Activated CD4-positive, CD25-positive, alpha-beta regulatory T cell (primary cell): ENCODE measurements at places on chromosomes 3 and 15.

DNA sequence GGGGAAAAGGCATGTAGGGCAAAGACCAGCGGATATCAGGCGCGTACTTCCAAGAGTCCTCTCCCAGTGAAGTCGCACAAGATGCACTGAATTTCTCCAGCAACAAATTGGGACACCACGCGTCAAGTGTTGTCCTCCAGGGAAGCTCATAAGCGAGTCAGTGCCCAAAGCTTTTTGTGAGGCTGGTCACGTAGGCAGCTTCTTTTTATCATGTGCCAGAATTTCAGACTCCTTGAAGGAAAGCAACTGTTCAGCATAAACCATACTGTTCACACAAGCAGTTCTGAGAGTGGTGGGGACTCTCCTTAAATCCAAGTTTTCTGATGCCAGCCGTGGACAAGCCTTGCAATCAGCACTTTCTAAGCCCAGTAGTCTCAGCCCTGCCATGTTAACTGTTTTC, 10.1 kb upstream of the FSTL1 start:
- DNase-seq: no peak

GRCh38 chr3:179150610-179151009, 2.5 kb downstream of the PIK3CA start:
- no peak for DNase-seq

DNA sequence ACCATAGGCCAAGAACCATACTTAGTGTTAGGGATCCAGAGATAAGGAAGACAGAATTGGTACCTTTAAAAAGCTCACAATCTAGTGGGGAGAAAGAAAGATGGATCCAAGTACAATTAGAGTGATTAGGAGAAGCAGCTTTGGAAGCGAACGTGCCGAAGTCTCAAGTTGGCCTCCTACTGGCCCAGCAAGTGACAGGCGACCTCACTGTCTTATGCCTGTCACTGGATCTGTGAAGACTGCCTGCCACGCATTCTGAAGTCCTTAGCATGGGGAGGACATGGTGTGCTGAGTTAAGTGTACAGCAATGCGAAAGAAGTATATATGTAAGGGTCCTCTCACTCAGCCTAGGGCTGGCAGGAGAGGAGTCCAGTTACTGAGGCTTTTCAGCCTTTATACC, 141.0 kb downstream of the GABRB3 start:
- DNase-seq: no peak

DNA sequence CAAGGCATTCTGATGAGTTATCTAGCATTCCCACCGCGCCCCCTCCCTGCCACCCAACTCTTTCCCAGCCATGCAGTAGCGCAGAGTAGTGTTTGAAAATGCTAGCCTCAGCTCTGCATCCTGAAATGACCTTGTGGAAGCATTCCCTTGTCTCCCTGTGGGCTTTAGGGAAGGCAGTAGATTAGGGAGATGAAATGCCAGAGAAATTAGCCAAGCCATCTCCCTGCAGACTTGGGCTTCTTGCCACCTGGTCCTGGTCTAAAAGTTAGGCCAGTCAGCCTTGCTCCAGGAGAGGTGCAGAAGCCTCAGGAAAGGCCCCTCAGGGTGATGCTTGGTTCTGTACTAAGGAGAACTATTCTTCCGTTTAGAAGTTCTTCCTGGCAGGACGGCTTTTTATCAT, 231.2 kb downstream of the CACNA2D3 start:
- DNase-seq: no peak

- no peak for DNase-seq
Observed at GRCh38 chr3:14935592-14936345, 11.6 kb upstream of the NR2C2 start.

DNA sequence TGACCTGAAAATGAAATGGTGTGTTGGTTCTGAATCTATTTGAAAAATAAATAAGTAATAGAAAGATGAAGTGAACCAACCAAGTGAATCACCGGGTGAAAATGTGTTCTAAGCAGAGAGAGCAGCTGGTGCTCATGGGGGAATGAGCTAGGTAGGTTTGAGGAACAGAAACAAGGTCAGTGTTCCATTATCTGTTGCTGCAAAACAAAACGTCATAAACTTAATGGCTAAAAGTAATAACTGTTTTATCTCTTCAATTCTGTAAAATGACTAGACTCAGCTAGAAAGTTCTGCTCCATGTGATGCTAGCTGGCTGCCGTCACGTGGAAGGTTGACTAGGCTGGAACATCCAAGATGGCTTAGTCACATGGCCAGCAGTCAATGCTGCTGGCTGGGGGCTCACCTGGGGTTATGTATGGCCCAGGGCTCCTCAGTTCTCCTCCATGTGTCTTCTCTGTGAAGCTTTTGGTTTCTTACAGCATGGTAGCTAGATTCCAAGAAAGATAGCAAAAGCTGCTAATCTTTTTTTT, 13.3 kb upstream of the SH3BP5 start:
- no peak for DNase-seq

DNA sequence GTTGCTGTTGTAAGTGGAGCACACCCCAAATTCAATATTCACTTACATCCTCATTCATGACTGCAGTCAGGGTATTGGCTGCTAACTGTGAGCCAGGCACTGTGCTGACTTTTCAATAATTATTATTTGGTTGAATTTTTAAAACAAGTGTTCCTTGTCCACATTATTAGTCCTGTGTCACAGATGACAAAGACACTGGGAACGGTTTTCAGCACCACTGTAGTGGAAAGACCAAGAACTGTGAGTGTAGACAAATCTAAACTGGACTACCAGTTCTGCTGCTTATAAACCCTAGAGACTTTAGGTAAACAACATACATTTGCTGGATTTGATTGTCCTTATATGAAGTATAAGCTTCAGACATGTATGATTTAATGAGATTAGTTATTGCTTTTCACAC, 197.7 kb upstream of the ROBO2 start:
- DNase-seq: no peak

GRCh38 chr3:60391292-60391691, 860.0 kb downstream of the FHIT start:
- no peak for DNase-seq

GRCh38 chr15:43941555-43941954, 114.8 kb downstream of the WDR76 start:
- DNase-seq: no peak

- DNase-seq: no peak
Observed at GRCh38 chr3:100024520-100025303, 89.6 kb downstream of the FILIP1L start.

- no peak for DNase-seq
Observed at GRCh38 chr15:95968856-95969255, 361.6 kb upstream of the NR2F2 start.

DNA sequence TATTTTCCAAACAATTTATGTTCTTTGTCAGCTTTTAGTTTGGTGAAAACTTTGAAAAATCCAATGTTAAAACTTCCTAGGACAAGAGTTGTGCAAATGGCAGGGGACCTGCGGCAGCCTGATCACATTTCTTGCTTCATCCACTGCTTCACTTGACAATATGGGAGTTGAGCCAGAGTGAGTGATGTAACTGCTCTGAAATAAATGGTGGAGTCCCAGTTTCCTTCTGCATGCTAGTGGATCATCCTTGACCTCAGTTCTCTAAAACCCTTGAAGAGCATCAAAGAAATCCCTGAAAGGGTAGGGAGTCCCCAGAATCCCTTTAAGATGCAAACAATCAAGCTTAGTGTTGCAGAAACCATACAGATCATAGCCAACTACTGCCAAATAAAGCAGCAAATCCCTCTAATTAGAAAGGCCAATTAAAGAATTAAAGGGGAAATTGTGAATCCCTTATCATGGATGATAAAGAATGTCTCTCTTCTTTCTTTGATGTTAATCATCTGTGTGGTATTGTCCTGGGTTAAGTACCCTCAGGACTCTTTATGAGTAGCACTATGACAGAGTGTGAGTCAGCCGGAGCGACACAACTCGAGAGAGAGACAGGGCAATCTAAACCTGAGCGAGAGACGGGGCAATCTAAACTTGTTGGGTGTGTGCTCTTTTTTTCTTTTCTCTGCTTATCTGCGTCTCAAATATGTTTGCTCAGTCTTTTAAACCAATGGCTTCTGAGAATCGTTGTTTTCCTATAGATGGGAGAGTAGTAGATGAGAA, 41.8 kb upstream of the GAP43 start:
- no peak for DNase-seq

DNA sequence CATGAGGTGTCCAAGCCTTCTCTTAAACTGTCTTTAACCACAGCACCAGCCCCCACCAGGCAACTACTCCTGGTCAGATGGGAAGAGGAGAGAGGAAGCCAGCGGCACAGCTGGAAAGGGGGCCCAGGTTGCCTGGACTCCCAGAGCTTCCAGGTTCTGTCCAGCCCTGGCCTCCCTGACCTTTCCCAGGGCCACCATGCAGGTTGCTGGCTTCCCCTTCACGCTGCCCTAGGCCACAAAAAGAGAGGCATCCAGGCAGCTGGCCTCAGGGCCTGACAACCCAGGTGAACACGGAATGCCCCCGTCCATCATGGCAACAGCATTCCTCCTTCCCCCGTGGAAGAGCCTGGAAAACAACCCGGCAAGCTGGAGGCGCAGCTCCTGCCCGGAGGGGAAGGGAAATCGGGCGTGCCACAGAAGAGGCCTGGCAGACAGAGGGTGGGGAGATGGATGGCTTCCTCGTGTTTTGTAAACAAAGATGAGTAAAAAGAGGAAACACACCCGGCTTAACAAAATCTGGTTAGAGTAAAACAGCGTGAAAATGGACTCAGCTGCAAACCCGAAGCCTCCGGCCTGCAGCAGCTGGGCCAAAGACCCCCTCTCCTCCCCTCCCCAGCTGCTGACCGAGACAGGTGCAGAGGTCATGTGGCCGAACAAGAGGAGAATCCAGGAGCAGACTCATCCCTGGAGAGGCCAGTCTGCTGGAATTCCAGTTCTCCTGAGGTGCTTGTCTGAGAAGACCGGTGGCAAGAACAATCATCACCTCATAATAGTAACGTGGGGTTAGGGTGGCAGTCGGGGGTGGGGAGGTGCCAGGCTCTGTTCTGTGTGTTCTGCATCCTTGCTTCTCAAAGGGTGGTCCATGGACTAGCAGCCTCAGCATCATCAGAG, 15.5 kb downstream of the BMF start:
- no peak for DNase-seq

- DNase-seq: no peak
Observed at GRCh38 chr15:68691705-68692104, 112.9 kb downstream of the CORO2B start.

DNA sequence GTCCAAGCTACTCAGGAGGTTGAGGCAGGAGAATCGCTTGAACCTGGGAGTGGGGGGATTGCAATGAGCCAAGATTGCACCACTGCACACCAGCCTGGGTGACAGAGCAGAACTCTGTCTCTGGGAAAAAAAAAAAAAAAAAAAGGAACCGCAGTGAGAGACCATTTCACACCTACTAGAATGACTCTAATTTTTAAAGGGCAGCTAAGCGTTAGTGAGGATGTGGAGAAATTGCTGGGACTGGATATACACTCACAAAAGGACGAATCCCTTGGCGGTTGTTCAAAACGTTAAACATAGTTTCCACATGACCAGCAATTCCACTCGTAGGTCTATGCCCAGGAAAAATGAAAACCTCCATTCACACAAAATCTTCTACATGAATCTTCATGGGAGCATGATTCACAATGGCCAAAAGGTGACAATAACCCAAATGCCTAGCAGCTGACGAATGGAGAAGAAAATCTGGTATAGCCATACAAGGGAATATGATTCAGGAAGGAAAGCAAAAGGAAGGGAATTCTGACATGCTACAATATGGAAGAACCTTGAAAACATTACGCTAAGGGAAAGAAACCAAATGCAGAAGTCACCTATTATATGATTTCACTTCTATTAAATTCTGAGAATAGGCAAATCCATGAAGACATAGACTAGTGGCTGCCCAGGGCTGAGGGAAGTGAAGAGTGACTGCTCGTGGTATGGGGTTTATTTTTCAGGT, 127.0 kb downstream of the CHSY1 start:
- DNase-seq: no peak

GRCh38 chr3:18113417-18113816, 311.7 kb downstream of the SATB1 start:
- no peak for DNase-seq

DNA sequence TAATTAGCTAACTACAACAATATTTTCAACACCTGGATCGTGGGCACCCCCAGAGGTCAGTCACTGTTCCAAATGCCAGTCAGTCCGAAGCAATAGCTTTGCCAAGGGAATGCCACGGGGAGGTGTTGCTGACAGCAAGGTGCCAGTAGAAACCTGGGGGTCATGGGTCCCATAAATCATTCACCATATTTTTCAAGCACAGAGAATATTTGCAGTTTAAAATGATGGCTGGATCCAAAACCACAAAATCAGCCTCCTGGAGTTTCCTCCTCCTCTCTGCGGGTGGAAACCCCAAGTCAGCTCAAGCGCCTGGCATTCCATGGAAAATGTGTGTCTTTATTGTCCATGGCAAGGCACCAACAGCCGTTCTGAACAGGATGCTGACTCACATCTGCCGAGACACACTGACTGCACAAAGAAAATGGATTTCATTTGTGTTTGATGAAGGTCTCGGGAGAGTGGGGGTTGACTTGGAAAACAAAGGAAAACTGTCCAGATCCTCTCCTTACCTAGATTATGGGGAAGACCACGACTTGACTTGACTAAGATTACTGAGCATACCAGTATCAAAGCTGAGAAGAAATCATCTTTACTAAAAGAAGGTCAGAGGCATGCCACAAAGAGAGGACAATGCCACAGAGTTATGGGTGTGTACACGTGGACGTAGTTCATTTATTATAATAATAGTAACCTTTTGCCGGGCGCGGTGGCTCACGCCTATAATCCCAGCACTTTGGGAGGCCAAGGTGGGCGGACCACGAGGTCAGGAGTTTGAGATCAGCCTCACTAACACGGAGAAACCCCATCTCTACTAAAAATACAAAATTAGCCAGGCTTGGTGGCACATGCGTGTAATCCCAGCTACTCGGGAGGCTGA, 26.4 kb downstream of the ANXA2 start:
- no peak for DNase-seq

GRCh38 chr3:9384141-9384828, 13.1 kb upstream of the SETD5 start:
- DNase-seq: no peak

DNA sequence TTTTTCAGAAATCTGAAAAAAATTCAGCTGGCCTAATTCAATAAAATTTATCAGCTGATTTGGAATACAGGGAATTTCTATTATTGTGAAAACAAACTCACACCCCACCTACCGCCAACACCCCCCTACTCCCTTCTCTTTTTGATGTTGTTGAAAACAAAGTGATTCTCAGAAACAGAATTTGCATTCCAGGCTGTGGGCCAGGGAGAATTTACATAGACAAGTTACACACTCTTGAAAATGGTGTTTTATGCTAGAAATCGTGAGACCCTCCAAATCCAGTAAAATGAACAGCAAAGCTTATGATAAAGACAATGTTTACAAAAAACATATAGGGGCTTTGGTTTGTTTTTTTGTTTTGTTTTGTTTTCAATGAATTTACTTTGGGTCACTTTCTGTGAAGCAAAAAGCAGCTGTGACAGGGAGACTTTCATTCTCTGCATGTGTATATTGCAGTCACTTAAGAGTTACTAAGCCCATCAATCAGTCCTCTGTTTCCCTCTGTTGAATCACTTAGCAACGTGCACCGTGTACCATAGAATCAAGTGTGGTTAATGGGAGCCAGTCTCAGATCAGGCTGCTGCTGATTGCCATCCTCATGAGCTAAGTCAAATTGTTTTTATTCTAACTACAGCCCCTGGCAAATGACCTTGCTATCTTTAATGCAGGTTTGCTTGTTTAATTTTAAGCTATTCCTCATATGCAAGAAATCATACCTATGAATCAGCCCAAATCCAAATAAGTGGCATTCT, 159.8 kb downstream of the ALCAM start:
- no peak for DNase-seq
